Activated CD8-positive, alpha-beta T cell treated with anti-CD3 and anti-CD28 coated beads, Interleukin-2, amount 10 ng/mL, durations not matched to agents 7 days and 5 days (primary cell): ENCODE measurements at places on chromosomes 12 and 14.

- DNase-seq: no peak
Observed at GRCh38 chr12:42187799-42188198, 43.1 kb upstream of the GXYLT1 start.

DNA sequence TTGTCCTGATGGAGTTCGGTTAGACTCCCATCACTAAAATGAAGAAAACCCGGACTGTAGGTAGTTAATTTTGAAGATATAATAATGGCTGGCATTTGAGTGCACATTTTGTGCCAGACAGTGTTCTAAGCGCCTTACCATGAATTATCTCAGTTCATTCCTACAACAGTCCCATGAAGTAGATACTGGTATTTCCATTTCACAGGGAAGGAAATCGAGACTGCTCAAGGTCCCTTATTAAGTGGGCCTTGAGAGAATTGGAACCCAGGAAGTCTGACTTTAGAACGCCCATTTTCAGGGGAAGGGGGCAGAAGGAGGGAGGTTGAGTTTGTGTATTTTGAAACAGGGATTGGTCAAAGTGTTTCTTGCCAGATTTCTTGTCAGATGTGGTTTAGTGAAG, 855 bp downstream of the MNAT1 start:
- no peak for DNase-seq

- no peak for DNase-seq
Observed at GRCh38 chr14:50544911-50545310, 12.5 kb upstream of the MAP4K5 start.

DNA sequence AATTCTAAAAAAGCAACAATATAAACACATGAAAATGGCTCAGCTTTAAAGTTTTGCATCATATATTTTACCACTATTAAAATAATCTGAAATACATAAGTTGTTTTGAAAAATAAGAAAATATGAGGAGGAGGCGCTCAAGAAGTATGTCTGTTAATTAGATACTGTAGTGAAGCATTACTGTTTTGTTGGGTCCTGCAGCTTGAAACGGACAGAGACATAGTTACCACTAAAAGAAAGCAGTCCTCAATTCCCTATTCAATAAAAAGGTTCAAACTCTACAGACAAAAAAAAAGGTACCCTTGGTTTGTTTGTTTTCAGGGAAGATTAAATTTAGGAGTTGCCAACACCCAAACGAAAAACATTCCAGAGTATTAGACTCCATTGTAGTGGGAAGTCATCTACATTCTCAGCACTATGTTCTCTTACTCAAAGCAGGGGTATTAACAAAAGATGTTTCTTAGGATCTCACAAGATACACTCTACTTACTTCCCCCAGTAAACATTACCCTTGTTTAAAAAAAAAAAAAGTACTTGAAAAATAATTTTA, 3.0 kb downstream of the PAWR start:
- no peak for DNase-seq

DNA sequence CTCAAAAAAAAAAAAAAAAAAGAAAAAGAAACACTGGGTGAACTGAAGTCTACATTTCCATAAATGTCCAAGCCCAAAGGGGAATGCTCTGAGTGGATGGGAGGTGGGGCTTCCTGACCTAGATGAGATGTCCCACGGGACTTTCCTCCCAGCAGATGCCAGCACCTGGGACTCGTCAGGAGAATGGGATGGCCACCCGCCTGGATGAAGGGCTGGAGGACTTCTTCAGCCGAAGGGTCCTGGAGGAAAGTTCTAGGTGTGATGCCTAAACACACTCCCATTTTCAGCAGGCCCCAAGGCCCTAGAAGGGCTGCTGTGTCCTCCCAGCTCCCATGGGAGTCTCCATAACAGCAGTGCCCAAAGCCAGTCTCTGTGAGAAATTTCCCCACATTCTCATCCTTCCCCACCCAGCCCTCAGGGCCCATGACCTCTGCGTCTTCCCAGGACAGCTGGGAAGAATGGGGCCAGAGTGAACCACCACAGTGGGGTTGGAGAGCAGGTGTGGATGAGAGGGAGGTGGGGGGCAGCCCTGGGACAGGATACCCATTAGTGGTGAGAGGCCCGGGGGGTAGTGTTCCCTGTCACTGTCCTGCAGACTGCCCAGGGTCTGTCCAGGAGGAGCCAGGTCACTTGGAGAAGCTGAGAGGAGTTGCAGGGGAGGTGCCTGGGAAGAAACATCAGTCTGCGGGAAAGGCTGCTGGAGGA, 7.1 kb upstream of the CPNE6 start:
- DNase-seq: no peak

DNA sequence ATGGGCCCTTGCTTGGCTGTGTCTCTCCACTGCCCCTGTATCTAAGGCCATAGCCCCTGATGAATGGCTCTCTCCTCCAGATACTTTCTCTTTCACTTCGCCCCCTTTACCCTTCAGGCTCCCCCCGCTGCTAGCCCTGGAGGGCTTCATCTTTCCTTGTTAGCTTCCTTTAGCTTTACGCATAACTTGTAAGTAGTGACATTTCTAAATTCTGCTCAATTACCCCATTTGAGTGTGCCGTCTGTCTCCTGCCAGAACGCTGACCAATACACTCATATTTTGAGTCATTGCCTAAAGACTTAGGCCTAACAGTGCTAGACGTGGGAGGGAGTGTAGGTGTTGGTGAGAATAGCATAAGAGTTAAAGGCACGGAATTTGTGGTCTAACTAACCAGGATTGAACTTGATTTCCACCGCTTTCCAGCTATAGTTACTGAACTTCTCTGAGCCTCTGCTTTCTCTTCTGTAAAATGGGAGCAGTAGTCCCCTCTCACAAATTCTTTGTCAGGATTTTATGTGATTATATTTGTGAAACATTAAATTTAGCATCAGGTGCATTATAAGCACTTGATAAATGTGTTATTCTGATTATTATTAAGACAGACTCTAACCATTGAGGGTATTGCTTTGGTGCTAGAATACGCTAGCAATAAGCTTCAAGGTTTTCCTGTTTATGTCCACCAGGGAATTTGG, 129.3 kb downstream of the ZFP36L1 start:
- DNase-seq: peak; percentile 30

GRCh38 chr12:46470975-46471374, 98.4 kb upstream of the SLC38A2 start:
- DNase-seq: no peak

GRCh38 chr12:31225656-31226535, 100.1 kb downstream of the SINHCAF start:
- no peak for DNase-seq

DNA sequence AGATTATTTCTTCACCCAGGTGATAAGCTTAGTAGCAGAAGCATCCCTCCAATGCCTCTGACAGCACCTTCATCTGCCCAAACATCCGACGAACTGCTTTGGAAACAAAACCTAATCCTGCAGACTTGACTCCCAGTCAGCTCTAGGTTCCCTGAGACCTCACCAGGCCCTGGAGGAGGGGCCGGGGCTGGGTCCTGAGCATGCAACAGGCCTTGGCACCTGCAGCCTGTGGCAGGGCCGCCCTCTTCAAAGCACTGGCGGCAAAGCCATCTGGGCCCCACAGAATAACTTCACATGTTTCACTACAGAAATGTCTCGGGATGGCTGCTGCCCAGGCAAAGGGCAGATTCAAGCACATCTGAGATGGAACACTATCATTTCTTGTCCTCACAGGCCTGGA, 133.3 kb downstream of the PIWIL1 start:
- DNase-seq: no peak

- no peak for DNase-seq
Observed at GRCh38 chr12:1760566-1761382, 59.6 kb upstream of the LRTM2 start.
